ENCODE measurements at places on chromosomes 6 and 20.

- DNase-seq = no peak
Measured at GRCh38 chr6:36383606-36384005, 3.9 kb downstream of the ETV7 start.

- DNase-seq = no peak
Measured at GRCh38 chr20:15131176-15131575, 793.8 kb upstream of the FLRT3 start.

DNA sequence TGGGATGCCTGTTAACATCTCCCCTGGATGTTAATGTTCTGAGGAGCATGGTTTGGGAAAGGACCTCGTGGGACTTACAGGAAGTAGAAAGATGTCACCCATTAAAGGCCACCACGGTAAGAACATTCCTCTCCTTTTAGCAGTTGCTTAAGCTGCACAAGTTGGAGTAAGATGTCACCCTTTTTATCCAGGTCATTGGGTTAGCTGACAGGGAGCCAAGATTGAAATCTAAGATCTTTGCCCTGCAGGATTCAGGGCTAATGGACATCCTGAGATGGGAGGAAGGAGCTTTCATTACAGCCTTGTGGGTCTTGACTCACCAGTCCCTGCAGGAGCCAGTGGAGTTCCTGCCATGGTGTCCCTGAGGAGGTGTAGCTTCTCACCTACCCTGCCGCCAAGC, 22.1 kb downstream of the PABPC1L start:
- DNase-seq = no peak

- no peak for DNase-seq
Measured at GRCh38 chr20:62651285-62652021, 9.2 kb downstream of the SLCO4A1 start.

DNA sequence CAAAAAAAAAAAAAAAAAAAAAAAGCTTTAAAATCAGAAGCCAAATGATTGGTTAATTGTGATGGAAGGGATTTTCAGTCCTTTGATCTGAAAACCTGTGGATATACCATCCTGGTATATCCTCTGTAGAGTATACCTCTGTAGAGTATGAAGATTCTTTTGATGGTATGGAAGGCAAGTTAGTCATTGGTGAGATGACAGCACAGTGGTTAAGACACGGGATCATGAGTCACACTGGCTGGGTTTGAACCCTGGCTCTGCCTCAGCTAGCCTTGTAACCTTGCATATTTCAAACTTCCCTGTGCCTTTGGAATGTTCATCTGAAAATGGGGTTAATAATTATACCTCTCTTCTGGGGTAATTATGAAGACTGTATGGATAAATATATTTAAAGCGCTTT, 179.3 kb downstream of the CARMIL1 start:
- peak; percentile 67 for DNase-seq

GRCh38 chr6:17281497-17282481, 628 bp downstream of the RBM24 start:
- peak; percentile 48 for DNase-seq

- DNase-seq = peak; percentile 35
Measured at GRCh38 chr20:18805881-18806280, 7.7 kb upstream of the SCP2D1 start.

DNA sequence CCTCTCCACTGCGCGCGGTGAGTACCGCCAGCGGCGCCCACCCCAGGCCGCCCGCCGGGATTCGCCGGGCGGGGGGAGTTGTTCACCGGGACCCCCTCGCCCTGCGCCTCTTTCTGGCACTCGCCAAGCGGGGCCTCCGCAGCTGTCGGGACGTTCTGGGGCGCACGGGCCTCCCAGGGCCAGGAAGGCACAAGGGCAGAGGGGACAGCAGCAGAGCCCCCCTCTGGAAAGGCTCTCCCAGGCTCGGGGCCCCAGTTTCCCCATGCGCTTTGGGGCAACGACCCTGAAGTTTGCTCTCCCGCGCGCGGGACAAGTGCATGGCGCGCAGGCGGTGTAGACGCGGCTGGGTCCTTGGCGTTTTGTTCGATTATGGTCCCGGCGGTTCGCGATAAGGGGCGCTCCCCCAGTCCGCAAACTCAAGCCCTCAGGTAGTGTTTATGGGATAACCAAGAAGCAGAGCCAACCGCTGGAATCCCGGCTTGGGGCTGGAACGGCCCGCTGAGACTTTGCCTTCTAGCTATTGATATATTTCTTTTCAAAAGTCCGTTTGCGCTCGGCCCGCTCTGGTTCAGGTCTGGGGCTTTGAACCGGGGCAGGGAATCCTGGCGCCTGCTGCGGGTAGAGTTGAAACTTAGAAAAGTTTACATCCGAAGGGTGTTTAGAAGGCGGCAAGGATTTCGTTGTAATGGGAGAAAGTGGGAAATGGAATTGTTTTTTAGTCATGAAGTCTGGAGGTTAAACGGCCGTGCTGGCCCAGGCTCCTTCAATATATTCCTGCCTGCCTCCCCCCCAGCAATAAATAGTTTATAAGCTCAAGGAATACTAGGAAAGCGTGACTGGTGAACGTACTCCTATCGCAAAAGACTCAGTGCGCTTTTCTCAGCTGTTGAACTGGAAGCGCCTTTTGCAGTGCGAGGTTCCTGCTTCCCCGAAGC, 595 bp downstream of the EYA2 start:
- DNase-seq = peak; percentile 22

DNA sequence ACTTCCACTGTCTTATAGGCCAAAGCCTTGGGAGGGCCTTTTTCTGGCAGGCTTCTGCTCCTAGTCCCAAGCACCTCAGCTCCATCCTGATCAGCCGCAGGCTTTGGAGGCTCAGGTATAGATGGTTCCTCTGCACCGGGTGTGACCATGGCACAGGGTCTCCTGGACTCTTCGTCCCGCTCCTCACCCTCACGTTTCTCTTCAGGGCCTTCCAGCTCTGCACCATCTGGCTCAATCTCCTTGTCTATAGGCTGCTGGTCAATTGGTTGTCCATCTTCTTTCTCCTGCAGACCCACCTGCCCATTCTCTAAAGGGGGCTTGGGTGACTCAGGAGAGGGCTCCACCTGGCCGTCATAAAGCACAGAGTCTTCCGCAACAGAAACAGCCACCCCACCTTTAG, 37.0 kb downstream of the BFSP1 start:
- no peak for DNase-seq

DNA sequence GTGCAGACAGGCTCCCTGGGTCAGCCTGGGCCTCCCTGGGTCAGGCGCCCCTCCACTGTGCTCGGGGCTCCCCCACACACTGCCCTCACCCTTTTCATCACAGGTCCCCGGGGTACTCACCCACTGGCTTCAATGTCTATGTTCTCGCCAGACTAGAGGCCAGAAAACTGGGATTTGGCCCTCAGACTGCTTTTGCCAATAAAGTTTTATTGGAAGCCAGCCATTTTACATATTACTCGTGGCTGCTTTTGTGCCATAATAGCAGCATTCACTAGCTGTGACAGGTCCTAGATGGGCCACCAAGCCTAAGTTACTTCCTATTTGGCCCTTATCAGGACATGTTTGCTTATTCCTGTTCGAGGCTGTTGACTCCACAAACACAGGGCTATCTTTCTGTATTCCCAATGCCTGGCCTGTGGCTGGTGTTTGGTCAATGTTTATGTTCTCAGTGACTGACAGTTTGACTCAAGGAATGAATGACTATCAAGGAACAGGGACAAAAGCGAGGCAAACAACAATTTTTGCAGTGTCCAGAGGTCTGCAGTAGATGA, 525.1 kb upstream of the AGPAT4 start:
- no peak for DNase-seq

DNA sequence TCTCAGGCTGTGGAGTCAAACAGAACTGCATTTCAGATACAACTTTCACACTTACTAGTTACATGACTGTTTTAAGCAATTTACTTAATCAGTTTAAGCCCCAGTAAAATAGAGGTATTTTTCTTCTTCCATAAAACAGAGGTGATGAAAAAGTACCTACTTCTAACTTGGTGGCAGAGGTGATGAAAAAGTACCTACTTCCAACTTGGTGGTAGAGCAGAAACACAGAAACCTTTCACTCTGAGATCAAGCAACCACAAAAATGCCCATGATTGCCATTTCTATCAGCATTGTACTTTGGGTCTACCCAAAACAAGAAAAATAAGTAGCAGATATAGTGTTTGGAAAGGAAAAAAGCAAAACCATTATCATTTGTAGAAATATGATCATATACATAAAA, 148.7 kb downstream of the OPRM1 start:
- DNase-seq = no peak

- no peak for DNase-seq
Measured at GRCh38 chr6:90103056-90103800, 193.4 kb downstream of the BACH2 start.

DNA sequence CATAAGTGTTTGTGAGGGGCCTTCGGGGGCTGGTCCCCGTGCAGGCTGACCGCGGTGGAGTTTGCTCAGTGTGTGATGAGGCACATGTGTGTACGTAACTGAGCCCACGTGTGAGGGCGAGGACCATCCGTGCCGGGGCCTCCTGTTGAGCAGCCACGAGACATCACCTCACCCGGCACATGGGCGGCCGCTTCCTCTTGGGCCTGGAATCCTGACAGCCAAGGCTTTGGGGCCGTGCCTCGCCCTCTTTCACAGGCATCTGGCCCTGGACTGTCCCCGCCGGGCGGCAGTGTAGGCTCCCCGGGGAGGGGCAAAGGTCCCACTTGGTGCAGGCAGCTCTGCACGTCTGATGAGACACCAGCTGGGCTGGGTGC, 202.3 kb downstream of the DLL1 start:
- DNase-seq = no peak

GRCh38 chr6:169472786-169473416, 219.3 kb upstream of the THBS2 start:
- no peak for DNase-seq

DNA sequence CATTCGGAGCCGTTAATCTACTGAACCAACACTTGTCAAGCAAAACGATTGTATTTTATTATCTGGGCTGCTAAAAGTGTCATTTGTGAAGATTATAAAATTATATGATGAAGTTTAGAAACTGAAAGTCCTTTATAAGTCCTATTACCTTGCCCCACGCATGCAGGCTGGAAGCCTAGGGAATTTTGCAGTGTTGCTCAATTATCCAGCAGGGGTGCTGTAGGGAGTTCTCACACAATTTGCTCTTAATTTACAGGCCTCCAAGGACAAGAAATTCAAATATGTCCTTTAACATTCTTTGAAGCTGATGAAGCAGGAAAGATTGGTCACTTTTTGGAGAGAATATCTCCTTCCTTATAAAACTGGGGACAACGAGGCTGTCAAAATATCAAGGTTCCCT, 368.9 kb downstream of the LMBRD1 start:
- DNase-seq = no peak

- DNase-seq = no peak
Measured at GRCh38 chr6:87870556-87870955, 168.5 kb upstream of the AKIRIN2 start.

- DNase-seq = no peak
Measured at GRCh38 chr20:50865591-50865990, 65.6 kb downstream of the ADNP start.

DNA sequence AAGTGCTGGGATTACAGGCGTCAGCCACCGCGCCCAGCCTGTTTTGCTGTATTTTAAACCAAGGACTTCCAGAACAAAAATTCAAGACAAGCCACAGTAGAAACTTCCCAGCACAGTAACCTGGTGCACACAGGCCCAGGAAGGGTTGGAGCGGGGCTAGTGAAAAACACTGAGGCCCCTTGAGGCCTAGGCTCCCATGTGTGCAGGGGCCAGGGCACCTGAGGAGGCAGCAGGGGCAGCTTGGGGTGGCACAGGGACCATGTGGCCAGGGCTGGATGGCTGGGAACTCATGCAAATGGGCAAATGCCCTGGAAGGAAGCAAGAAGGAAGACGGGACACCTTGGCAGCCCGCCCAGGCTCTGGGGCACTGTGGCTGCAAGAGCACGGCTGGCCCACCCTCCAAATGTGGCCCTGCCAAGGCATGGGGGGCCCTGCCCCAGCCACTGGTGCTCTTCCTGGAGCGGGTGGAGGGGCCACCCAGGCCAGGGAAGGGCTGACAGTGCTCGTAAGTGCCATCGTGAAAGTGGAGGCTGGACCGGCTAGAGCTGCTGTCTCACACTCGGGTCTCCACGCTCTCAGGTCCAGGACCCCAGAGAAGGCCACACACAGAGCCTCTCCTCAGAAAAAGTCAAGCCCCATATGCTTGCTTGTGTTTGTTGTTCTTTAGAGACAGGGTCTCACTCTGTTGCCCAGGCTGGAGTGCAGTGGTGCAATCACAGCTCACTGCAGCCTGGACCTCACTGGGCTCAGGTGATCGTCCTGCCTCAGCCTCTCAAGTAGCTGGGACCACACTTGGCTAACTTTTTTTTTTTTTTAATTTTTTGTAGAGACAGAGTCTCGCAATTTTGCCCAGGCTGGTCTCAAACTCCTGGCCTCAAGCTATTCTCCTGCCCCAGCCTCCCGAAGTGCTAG, 10.3 kb downstream of the SLC2A4RG start:
- no peak for DNase-seq

DNA sequence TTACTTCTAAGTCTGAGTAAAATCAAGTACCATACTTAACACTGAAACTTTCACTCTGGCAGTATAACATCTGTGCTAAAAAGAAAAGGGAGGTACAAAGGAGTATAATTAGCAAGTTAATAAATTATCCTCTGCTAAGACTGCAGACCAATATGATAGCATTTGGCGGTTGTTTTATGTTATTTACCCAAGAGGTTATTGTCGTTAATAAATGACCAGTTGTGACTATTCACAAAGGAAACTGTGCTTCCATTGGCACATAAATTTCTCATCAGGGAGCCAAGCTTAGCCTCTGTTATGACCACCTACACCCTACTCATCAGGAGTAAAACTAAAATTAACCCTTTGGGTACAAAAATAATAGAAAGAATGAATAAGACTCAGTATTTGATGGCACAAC, 86.5 kb downstream of the CRYBG1 start:
- no peak for DNase-seq

DNA sequence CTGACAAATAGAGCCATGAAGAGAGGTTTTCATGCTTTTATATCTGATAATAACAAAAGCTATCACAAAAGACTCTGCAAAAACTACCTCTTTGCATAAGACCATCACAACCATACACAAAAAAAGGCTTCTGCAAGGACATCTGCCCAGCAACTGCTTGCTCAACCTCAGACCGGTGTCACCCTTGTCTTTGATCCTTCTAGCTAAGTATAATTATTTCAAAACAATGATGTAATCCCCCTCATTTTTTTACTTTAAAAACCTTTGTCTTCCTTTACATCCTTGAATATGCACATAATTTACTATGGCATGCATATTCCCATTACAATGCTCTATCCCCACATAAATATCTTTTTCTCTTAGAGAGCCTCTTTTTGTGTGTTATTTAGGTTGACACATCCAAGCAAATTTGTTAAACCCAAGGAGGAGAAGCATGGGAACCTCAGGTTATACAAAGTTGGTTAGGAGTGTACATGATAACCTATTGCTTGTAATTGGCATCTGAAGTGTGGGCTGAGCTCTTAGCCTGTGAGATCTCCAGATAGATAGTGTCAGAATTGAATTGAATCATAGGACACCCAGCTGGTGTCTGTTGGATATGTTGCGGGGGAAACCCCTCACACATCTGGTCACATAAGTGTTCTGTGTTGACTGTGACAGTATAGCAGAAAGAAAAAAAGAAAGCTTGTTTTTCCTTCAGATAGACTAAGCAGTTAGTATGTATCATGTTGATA, 20.7 kb upstream of the CGA start:
- no peak for DNase-seq

- DNase-seq = no peak
Measured at GRCh38 chr6:68400396-68400795, 234.7 kb upstream of the ADGRB3 start.

- no peak for DNase-seq
Measured at GRCh38 chr20:40942006-40942405, 86.6 kb upstream of the TOP1 start.

GRCh38 chr6:132934496-132934895, 120.1 kb downstream of the RPS12 start:
- no peak for DNase-seq

GRCh38 chr6:4378319-4378996, 243.1 kb upstream of the ECI2 start:
- DNase-seq = no peak

GRCh38 chr6:15402406-15403045, 156.7 kb downstream of the JARID2 start:
- DNase-seq = no peak

All from fibroblast of skin of back (primary cell).